ENCODE measurements at places on chromosomes 1 and 21. TPM values are rescaled to one million over a fixed set of nuclear protein-coding genes. Genes with fewer than 3 reads are reported as not detected.

- H3K4me1 ChIP-seq: peaks cover 19% of the 10 kb centered on the region
- H3K36me3 ChIP-seq: peaks cover 4% of the 10 kb centered on the region
- no peak overlapping the region for H3K4me3 ChIP-seq
- DNase-seq: no peak
- peaks cover 8% of the 10 kb centered on the region for H3K27me3 ChIP-seq
Observed at GRCh38 chr1:245160288-245160687, 5.5 kb downstream of the KIF26B start.

The BTF3L4 gene
- 42.0 TPM for total RNA-seq

The HSD3B1 gene
- total RNA-seq: not detected

- no peak overlapping the region for H3K27ac ChIP-seq
- no peaks in the 10 kb centered on the region for H3K36me3 ChIP-seq
- no peak overlapping the region for H3K4me3 ChIP-seq
- H3K4me1 ChIP-seq: no peaks in the 10 kb centered on the region
- peaks cover 3% of the 10 kb centered on the region for H3K27me3 ChIP-seq
Observed at GRCh38 chr1:92398519-92398918, 88.2 kb downstream of the GFI1 start.

- DNase-seq: no peak
- H3K27ac ChIP-seq: no peak overlapping the region
- no peak overlapping the region for H3K4me3 ChIP-seq
- H3K36me3 ChIP-seq: no peaks in the 10 kb centered on the region
Observed at GRCh38 chr1:107459204-107459904, 318.5 kb downstream of the NTNG1 start.

The TEX38 gene
- not detected for total RNA-seq

DNA sequence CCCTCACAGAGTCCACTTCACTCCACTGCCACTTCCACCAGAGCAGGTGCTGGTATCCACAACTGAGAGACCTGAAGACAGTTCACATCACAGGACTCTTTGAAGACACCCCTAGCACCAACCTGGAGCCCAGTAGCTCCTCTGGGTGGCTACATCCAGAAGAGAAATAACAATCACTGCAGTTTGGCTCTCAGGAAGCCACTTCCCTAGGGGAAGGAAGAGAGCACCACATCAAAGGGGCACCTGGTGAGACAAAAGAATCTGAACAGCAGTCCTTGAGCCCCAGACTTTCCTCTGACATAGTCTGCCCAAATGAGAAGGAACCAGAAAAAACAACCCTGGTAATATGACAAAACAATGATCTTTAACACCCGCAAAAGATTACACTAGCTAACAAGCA lies 113.2 kb downstream of the TENT5C start:
- no peak overlapping the region for H3K27ac ChIP-seq
- no peak overlapping the region for H3K4me3 ChIP-seq
- H3K4me1 ChIP-seq: no peaks in the 10 kb centered on the region
- H3K36me3 ChIP-seq: peaks cover 13% of the 10 kb centered on the region
- peaks cover 14% of the 10 kb centered on the region for H3K27me3 ChIP-seq
- DNase-seq: no peak

DNA sequence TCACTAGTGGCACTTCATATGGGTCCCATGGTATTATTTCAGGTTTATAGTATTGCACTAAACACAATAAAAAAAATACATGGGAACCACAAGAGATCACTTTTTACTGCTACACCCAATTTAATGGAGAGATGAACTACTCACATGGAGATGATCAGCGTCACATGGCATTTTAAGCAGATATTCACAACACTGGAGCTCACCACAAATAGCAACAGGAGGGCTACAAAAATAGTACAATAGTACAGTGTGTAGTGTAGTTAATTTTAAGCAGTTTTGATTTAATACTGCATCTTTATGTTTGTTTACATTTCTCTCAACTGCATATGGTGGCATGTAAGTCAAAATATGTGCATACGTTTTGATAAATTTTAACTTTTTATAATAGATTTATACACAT lies 31.0 kb downstream of the SNX7 start:
- DNase-seq: no peak
- no peaks in the 10 kb centered on the region for H3K4me1 ChIP-seq
- H3K27ac ChIP-seq: no peak overlapping the region
- H3K27me3 ChIP-seq: no peaks in the 10 kb centered on the region
- no peaks in the 10 kb centered on the region for H3K36me3 ChIP-seq

DNA sequence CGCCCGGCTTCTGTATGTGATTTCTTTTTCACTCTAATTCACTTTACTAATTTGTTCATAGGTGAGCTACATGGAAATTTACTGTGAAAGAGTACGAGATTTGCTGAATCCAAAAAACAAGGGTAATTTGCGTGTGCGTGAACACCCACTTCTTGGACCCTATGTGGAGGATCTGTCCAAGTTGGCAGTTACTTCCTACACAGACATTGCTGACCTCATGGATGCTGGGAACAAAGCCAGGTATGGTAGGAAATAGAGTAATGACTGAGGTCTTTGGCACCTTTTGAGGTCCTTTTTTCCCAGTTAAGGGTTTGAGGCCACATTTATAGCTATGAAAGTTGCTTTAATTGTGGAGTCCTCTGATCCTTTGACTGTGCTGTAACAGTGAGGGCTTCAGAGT lies 56.9 kb downstream of the KIF1B start:
- peaks cover 38% of the 10 kb centered on the region for H3K36me3 ChIP-seq
- peaks cover 6% of the 10 kb centered on the region for H3K4me1 ChIP-seq
- DNase-seq: no peak

GRCh38 chr1:150881331-150882070 lies 5.1 kb upstream of the ARNT start:
- no peak overlapping the region for H3K4me3 ChIP-seq
- DNase-seq: no peak
- no peaks in the 10 kb centered on the region for H3K36me3 ChIP-seq

The GJA8 gene
- total RNA-seq: not detected

GRCh38 chr1:224540535-224540934 lies 75.6 kb upstream of the CNIH3 start:
- peaks cover 4% of the 10 kb centered on the region for H3K36me3 ChIP-seq
- DNase-seq: no peak
- no peak overlapping the region for H3K27ac ChIP-seq

GRCh38 chr1:195306281-195306680 lies 1302.0 kb downstream of the KCNT2 start:
- no peaks in the 10 kb centered on the region for H3K27me3 ChIP-seq
- no peak for DNase-seq
- H3K4me3 ChIP-seq: no peak overlapping the region
- no peaks in the 10 kb centered on the region for H3K4me1 ChIP-seq
- no peak overlapping the region for H3K27ac ChIP-seq

The RGS18 gene
- not detected for total RNA-seq

- DNase-seq: no peak
- H3K36me3 ChIP-seq: no peaks in the 10 kb centered on the region
- no peak overlapping the region for H3K27ac ChIP-seq
- H3K4me3 ChIP-seq: no peak overlapping the region
- no peaks in the 10 kb centered on the region for H3K4me1 ChIP-seq
Observed at GRCh38 chr1:187952446-187952845, 1123.7 kb downstream of the PLA2G4A start.

GRCh38 chr1:67135354-67135753 lies 584 bp upstream of the C1orf141 start:
- H3K27me3 ChIP-seq: no peaks in the 10 kb centered on the region
- no peaks in the 10 kb centered on the region for H3K36me3 ChIP-seq
- H3K4me3 ChIP-seq: no peak overlapping the region
- H3K4me1 ChIP-seq: peaks cover 8% of the 10 kb centered on the region

The SAMD11 gene
- total RNA-seq: not detected

The BNIPL gene
- total RNA-seq: 1.5 TPM
